Iris pigment epithelial cell (primary cell): ENCODE measurements at places on chromosomes 7 and 10.

- peak; percentile 3 for DNase-seq
Measured at GRCh38 chr7:27423290-27423689, 180.7 kb downstream of the EVX1 start.

DNA sequence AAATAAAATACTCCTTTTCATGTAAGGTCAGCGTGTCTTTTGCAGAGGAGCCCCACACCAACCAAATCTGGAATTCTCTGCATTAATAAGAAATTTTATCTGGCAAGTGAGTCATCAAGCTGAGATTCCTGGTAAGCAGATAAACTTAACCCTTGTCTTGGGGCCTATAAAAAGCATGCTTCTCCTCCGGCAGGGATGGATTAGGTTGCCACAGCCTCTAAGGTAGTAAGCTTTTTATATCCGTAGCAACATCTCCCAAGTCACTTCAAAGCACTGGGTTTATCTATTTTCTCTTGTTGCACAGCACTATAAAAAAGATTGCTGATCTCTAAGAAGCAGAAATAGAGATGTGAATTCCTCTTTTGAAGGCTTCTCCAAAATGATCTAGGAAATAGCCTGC lies 202.8 kb upstream of the NOBOX start:
- DNase-seq, result peak; percentile 28

DNA sequence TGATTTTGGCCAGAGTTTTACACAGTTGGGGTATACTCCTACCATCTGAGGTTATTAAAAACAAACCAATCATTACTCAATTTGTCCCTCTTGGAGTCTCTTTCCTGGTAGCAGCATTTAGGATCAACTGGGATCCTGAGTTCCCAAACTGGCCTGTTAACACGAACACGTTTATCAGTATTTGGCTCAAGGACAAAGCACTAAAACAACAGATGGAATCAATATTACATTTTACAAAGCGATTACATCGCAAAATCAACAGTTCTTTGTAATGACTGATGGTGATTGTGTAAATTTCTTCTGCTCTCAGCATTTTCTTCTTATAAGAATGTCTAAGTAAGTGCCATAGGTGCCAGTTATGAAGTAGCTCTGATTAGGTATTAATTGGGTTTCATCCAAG lies 582.9 kb upstream of the ANKRD30A start:
- DNase-seq, result no peak

GRCh38 chr7:151541709-151542499 lies 22.2 kb upstream of the RHEB start:
- DNase-seq, result no peak

DNA sequence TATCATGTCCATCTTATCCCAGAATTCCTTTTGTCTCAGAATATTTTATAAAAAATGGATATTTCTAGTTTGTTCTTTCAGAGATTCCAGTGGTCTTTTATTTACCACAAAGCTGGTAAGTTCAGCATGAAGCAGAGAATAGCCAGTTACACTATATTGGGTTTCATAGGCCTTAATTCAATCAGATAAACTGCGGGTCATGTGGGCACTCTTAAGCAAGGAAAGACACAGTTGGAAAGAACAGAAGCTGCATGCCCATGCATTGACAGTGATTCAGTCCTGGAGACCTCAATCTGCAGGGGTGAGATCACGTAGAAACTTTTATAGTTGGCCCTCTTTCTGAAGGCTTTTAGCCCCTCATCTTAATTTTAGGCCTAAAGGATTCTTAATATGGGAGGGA lies 281.3 kb upstream of the IGFBP3 start:
- DNase-seq, result no peak

- DNase-seq, result peak; percentile 75
Measured at GRCh38 chr10:24603333-24603732, 120.4 kb downstream of the ARHGAP21 start.

- DNase-seq, result no peak
Measured at GRCh38 chr10:59960751-59961150, 54.4 kb upstream of the CCDC6 start.

- no peak for DNase-seq
Measured at GRCh38 chr7:89283302-89283701, 487.8 kb upstream of the TEX47 start.

DNA sequence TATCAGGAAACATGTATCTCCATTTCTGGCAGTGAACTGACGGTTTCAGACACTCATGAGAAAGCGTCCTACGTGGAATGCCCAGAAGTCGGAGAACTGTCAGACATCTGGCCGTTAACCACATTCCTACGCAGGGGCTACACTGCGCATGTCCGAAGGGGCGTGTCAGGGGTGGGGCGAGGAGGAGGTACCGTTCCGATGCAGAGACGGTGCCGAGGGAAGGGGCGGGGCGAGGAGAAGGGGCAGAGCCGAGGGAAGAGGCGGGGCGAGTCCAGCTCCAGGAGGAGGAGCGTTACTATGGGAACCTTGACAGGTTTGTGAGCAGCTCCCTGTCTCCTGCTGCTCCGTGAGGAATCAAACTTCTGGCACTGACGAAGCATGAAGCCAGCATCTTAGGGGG lies 366.9 kb upstream of the NUPR2 start:
- no peak for DNase-seq

DNA sequence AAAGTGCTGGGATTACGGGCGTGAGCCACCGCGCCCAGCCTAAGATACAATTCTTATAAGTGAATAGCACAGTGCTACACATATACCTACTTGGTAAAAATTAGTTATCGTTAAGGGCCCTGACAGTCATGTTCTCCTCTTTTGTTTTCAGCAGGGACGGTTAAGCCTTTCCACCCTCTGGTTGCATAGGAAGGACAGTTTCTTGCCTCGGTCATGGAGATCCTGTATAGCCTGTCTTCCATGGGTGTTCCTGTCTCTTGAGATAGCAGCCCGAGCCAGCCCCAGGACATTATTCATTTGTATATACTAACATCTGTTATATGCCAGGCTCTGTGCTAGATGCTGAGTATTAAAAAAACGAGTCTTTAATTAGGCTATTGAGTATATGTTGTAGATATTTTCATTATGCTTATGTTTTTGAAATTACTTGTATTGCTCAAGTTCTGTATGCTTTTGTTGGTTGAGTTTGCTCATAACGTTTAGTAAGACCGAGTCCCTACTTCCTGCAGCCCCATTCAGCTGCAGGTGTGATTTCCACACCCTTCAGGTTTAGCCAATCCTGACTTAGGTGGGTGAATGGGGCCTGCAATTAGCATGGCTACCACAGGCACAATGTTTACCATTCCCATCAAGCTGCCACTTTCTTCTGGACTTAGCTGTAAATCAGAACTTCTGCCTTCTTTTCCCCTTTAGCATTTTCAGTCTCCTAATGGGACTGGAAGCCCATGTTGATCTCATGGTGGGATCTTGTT lies 24.8 kb downstream of the CCSER2 start:
- no peak for DNase-seq

DNA sequence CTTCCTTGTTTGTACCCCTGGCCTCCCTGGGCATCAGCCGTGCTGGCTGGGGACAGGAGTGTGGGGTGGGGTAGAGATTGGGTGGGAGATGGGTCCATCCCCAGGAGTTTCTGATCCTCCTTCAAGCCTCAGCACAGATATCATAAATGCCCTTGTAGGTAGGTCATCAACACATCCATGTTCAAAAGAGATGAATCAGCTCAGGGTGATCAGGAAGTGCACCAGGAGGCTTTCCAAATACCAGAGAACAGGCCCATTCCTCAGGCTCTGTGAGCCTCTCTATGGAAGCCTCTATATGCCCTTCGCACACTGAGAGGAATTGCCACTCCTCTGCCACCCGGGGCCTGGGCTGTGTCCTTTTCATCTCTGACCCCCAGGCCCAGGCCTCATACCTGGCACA lies 31.9 kb upstream of the ADCYAP1R1 start:
- DNase-seq, result no peak

- no peak for DNase-seq
Measured at GRCh38 chr10:100642295-100642994, 102.9 kb upstream of the PAX2 start.

GRCh38 chr10:83677795-83678194 lies 461.5 kb upstream of the GHITM start:
- no peak for DNase-seq

DNA sequence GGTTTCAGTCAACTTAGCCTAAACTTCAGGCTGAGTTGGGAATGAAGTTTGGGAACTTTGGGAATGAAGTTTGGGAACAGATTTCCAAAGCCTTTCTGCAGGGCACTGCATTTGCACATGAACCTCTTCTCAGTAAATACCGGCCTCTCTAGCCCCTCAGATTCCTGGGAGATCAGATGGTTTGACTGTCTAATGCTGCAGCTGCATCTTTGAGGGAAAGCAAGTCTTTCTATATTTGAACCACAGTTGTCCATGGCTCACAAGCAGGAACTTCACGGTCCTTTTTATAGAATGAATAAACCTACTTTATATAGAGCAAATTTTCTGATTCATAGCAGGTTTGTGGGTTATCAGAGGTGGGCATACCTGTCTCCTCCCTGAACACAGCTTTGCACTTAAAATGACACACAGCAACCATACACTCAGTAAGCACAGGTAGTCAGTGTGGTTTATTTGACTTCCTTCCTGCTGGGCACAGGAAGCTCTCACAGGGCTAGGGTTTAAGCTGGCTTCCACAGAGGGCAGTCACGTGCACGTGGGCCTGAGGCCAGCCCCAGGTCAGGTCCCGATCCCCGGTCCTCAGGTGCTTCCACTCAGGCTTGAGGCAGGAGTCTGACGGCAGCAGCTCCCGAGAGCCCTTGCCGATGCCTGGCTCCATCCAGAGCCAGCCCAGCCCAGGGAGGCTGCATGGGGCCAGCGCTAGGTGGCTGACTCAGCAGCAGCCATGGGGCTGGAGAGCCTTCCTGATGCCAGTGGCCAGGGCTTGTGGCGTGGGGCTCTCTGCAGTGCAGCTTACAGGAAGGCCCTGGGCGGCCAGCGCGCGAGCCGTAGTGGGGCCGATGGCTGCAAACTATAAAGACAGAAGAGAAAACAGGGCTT lies 12.8 kb upstream of the MMP21 start:
- no peak for DNase-seq

GRCh38 chr7:30713392-30713791 lies 31.1 kb upstream of the CRHR2 start:
- peak; percentile 35 for DNase-seq

GRCh38 chr7:116356979-116357378 lies 142.6 kb upstream of the CAV2 start:
- peak; percentile 8 for DNase-seq

GRCh38 chr10:99123851-99124250 lies 111.8 kb downstream of the HPSE2 start:
- DNase-seq, result no peak

- peak; percentile 54 for DNase-seq
Measured at GRCh38 chr10:111018021-111018420, 58.8 kb upstream of the ADRA2A start.

DNA sequence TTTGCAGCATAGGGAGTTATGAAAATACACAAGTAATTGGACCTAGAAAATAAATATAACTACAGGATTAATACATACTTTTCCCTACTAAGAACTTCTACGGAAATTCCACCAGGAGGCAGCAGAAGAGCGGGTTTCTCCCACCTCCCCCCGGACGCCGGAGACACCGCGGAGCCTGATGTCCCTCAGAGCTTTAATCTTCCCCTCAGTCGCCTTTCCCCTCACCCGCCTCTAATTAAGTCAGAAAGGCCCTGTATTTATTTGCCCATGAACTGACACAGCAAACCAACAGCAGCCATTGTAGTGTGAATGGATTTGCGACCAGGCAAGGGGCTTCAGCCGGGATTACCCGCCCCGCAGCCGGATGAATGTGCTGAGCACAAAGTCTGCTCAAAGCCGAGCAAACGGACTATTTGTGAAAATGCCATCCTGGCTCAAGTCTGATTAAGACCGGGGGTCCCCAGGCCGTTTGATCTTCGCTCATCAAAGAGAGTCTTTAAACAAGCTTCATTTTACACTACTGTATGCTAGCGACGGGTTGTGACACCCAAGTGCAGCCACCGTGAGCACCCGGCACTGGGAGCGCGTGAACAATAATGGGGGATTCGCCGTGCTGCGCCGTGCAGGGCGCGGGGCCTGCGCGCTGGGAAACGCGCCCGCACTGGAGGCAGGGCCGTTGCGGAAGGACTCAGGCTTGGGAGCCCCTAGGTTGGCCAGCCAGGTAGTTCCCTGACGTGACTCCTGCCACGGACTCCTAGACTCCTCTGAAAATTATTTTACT lies 5.6 kb upstream of the DKK1 start:
- DNase-seq, result peak; percentile 87

- DNase-seq, result no peak
Measured at GRCh38 chr10:15300145-15300544, 70.9 kb downstream of the FAM171A1 start.

- peak; percentile 10 for DNase-seq
Measured at GRCh38 chr10:120950051-120950561, 98.9 kb downstream of the WDR11 start.

GRCh38 chr10:97563337-97563736 lies 9.2 kb upstream of the ANKRD2 start:
- no peak for DNase-seq

GRCh38 chr7:134154581-134155130 lies 27.5 kb downstream of the LRGUK start:
- peak; percentile 11 for DNase-seq

GRCh38 chr10:132309879-132310591 lies 2.3 kb upstream of the STK32C start:
- no peak for DNase-seq

- peak; percentile 42 for DNase-seq
Measured at GRCh38 chr7:101163279-101164070, 1.9 kb downstream of the VGF start.
